CD4-positive, alpha-beta T cell treated with Interleukin-4 for 4 hours (primary cell): ENCODE measurements at places on chromosomes 2 and 18.

DNA sequence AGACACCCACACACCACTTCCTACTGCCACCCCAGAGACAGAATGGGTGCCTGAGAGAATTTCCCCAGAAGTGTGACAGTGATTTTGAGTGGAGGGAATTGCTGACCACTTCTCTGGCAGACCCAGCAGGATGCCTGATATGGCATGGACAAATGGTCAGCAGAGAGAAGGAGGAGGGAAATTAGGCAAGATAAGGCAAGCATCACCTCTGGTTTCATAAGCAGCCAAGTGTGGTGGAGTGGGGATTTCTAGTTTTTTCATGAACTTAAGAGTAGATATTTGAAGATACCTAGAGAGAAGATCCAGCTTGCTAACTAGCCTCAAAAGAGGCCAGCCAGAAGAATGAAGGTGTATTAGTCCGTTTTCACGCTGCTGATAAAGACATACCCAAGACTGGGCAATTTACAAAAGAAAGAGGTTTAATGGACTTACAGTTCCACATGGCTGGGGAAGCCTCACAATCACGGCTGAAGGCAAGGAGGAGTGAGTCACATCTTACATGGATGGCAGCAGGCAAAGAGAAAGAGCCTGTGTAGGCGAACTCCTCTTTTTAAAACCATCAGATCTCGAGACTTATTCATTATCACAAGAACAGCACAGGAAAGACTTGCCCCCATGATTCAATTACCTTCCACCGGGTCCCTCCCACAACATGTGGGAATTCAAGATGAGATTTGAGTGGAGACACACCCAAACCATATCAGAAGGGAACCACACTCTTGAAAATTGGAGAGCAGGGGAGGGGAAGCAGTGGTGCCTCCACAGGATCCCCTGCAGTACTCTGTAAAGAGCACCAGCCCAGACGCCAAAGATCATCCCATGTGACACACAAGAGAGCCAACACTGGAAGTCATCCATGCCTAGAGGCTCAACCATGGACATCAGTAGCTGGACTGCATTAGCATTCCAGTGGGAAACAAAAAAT lies 64.2 kb downstream of the RBM43 start:
- DNase-seq = no peak

- DNase-seq = no peak
These were observed at the start of gene SOX11 for GRCh38 chr2:5691985-5692529. Gene SOX11 (plus strand): TSS chr2:5692384. CDS start chr2:5692722, 338 bp downstream.

DNA sequence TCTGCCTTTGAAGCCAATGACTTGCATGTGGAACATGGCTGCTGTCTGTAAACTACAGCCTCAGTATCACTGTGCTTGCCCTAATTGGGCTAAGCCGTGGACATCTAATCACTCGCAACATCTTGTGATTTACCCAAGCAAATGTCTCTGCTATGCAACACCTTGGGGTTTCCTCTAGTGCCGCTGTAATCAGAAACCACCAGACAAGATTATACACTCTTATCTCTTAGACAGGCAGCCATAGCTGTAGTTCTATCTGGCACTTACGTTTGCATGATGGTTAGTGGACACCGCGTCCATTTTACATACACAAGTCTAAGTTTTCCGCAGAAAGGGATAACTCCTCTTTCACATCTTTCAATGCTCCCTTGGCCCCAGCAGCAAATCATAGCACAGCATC lies 204.3 kb upstream of the CCDC68 start:
- no peak for DNase-seq

DNA sequence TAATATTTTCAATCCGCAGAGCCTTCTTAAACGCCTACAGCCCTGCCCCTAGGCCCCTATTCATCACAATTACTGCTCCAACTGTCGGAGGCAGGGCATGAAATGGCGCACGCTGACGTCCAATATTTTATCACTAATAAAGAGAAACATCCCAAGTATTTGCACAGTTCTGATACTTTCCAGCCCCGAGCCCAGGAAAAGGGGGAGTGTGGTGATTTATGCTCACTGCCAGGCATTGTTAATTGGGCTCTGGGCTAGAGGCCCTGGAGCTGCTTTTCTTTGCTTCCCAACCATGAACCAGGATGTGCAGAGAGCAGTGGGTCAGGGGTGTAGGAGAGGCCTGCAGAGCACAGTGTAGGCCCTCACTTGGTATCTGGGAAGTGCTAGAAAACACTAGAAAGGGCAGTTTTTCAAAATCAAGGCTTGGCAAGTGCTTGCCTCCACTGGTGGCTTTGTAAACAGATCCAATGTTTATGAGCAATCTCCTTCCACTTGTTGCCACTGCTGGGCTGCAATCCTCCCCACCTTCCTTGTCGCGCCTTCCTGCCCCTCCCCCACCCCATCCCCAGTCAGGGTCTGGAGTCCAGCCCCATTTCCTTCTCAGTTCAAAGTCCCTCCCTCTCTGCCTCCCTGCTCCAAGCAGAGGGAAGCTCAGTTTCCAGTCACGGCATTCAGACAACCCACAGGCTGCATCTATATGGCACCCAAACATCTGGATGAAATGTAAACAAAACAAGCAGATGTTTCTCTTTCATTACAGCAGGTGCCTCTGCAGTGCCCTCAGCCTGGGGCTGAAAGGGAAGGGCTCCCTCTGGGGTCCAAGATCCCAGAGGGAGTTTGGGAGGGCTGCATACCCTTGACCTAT lies 83.9 kb upstream of the PKDCC start:
- DNase-seq = no peak

DNA sequence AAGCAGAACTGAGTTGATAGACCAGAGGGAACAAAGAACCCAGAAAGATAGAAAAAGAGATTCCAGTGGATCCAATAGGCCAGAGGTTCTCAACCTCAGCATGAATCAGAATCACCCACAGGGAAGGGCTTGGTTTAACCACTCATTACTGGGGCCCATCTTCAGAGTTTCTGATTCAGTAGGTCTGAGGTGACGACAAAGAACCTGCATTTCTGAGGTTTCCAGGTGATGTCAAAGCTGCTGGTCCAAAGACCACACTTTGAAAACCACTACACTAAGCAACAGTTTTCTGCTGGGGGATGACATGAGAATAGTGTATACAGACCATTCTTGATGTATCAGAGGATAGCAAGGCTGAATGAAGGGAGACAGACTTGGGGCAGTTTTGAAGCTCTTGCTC lies 296.9 kb upstream of the STON1 start:
- DNase-seq = no peak

DNA sequence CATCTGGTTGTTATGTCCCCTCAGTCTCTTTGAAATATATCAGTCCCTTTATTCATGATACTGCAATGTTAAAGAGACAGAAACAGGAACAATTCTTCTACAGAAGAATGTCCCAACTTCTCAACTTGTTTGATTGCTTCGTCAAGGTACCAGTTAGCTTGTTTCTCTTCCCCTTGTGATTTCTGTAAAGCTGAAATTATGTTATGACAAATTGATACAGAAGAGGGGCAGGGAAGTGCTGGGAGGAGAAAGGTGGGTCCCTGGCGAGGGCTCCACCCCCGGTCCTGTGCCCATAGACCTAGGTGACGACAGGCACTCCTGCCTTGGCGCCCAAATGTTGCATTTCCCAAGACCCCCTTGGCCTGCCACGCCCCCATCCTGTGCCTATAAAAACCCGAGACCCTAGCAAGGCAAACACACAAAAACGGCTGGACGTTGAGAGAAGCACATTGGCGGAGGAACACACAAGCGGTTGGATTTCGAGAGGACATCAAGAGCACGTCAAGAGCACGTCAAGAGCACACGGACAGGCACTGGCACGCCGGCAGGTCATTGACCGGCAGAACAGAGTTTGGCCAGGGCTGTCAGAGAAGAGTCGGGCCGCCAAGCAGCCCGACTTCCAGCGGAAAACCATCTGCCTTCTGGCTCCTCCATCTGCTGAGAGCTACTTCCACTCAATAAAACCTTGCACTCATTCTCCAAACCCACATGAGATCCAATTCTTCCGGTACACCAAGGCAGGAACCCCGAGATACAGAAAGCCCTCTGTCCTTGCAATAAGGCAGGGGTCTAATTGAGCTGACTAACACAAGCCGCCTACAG lies 11.5 kb upstream of the RTN4 start:
- DNase-seq = no peak

- DNase-seq = no peak
These were observed 57.8 kb upstream of the CYP26B1 start for GRCh38 chr2:72205504-72205881.
